ENCODE measurements at places on chromosomes 5 and 9. TPM values are rescaled to one million over a fixed set of nuclear protein-coding genes. Genes with fewer than 3 reads are reported as not detected.

The NCS1 gene
- total RNA-seq = 13.7 TPM

The C5 gene
- total RNA-seq = 3.9 TPM

The SPINK13 gene
- total RNA-seq = not detected

The TEX48 gene
- total RNA-seq = not detected

The NEUROG1 gene
- total RNA-seq = not detected

The ADGRD2 gene
- not detected for total RNA-seq

The DNAH5 gene
- total RNA-seq = 0.39 TPM

The GPR151 gene
- not detected for total RNA-seq

The IL9 gene
- total RNA-seq = not detected

The CBY3 gene
- total RNA-seq = not detected

The PCDHA2 gene
- total RNA-seq = not detected

The TUSC1 gene
- total RNA-seq = 18.1 TPM

The PCDHGC5 gene
- 1.6 TPM for total RNA-seq

The TMEM174 gene
- total RNA-seq = not detected

The NR5A1 gene
- not detected for total RNA-seq

Data from placental epithelial cell (primary cell).